Endothelial cell (in vitro differentiated cells): ENCODE measurements at places on chromosomes 5 and 9. TPM values are rescaled to one million over a fixed set of nuclear protein-coding genes. Genes with fewer than 3 reads are reported as not detected.

The KCNIP1 gene
- total RNA-seq = 6.1 TPM

The FAM153A gene
- total RNA-seq = not detected

The PCDHB7 gene
- 4.6 TPM for total RNA-seq

The SPATA31A3 gene
- not detected for total RNA-seq

The PCA3 gene
- 0.62 TPM for total RNA-seq
